Hair follicle dermal papilla cell (primary cell): ENCODE measurements at places on chromosomes 2 and 18. TPM values are rescaled to one million over a fixed set of nuclear protein-coding genes. Genes with fewer than 3 reads are reported as not detected.

Gene B3GNT7
- total RNA-seq, result 0.12 and 0.65 TPM in 2 replicates

Gene RTP5
- not detected in 2 replicates for total RNA-seq

Gene LIMS4
- 0.65 TPM in 1 of 2 replicates, not detected in the other for total RNA-seq

Gene OR6B2
- not detected in 2 replicates for total RNA-seq

Gene LYPD1
- total RNA-seq, result under 0.01 and 0.12 TPM in 2 replicates

Gene LONRF2
- total RNA-seq, result not detected in 2 replicates

Gene SLC35F5
- 169 and 192 TPM in 2 replicates for total RNA-seq

Gene RUFY4
- total RNA-seq, result not detected in 2 replicates

Gene MAP3K20
- total RNA-seq, result 57.9 and 66.5 TPM in 2 replicates

Gene NT5C1B
- total RNA-seq, result not detected in 2 replicates

Gene GPD2
- 48.6 and 49.7 TPM in 2 replicates for total RNA-seq

Gene CCDC121
- total RNA-seq, result 0.81 and 0.85 TPM in 2 replicates

Gene EN1
- 22.9 and 23.7 TPM in 2 replicates for total RNA-seq

Gene GREB1
- total RNA-seq, result 0.12 and 0.65 TPM in 2 replicates

Gene RAB6D
- total RNA-seq, result under 0.01 TPM in 1 of 2 replicates, not detected in the other

Gene KATNAL2
- total RNA-seq, result 6.3 and 6.8 TPM in 2 replicates

Gene CDH20
- 0.12 and 0.16 TPM in 2 replicates for total RNA-seq

Gene GALR1
- total RNA-seq, result under 0.01 TPM in 1 of 2 replicates, not detected in the other
